Left ventricle myocardium inferior (tissue), 1 donor: ENCODE measurements at places on chromosomes 1 and 21.

- H3K4me1 ChIP-seq: no peaks in the 10 kb centered on the region
- H3K36me3 ChIP-seq: no peaks in the 10 kb centered on the region
- H3K4me3 ChIP-seq: no peak overlapping the region
These were observed 70.0 kb upstream of the PTGS2 start for GRCh38 chr1:186750257-186750656.

- H3K36me3 ChIP-seq: no peaks in the 10 kb centered on the region
- no peak overlapping the region for H3K27ac ChIP-seq
- H3K27me3 ChIP-seq: peaks cover 39% of the 10 kb centered on the region
- DNase-seq: no peak
These were observed 35.1 kb upstream of the CCDC27 start for GRCh38 chr1:3717041-3717714.

DNA sequence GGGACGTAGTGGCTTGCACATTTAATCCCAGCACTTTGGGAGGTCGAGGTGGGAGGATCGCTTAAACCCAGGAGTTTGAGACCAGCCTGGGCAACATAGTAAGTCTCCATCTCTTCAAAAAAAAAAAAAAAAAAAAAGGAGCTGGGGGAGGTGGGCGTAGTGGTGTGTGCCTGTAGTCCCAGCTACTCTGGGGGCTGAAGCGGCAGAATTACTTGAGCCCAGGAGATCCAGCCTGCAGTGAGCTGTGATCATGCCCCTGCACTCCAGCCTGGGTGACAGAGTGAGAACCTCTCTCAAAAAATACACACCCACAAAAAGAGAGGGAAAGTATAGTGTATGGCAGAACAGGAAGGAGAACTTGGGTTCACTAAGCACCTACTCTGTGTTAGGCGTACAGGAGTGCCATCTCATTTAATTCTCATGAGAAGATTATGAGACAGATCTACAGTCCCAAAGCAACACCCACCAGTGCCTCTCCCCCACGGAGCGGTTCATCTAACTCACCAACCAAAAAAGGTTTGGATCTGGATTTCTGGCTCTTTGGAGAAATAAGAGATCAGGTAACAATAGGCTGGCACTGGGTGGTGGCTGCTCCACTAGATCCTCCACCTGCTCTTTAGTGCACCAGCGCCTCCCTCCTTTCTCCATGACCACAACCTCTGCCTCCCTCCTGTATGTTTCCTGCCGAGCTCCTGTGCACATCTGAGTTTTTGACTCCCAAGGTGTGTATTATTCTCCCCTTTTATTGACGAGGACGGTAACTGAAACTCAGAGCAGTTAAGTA, 1.4 kb upstream of the TRAF5 start:
- H3K4me1 ChIP-seq: peaks cover 21% of the 10 kb centered on the region
- DNase-seq: no peak
- H3K36me3 ChIP-seq: no peaks in the 10 kb centered on the region
- H3K4me3 ChIP-seq: no peak overlapping the region
- no peak overlapping the region for H3K27ac ChIP-seq
- no peaks in the 10 kb centered on the region for H3K27me3 ChIP-seq

DNA sequence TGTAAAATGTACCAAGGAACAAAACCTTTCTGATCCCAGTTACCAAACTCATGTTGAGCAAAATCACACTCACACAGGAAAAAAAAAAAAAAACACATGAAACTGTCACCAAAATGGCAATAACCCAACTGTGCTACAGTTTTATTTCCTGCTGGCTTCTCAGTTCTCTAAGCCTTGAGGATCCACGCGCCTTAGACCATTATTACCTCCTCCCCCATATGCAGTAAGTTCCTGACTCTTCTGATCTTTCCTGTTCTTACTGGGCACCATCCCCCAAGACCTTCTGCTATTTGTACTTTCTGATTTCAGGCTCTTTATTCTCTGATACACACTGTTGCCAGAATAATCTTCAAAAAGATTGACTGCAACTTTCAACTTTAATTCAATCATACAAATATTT, 79.6 kb downstream of the SLC45A1 start:
- H3K4me3 ChIP-seq: peak overlapping the region; percentile 2
- H3K27ac ChIP-seq: peak overlapping the region; percentile 89
- peaks cover 14% of the 10 kb centered on the region for H3K36me3 ChIP-seq
- H3K27me3 ChIP-seq: no peaks in the 10 kb centered on the region

DNA sequence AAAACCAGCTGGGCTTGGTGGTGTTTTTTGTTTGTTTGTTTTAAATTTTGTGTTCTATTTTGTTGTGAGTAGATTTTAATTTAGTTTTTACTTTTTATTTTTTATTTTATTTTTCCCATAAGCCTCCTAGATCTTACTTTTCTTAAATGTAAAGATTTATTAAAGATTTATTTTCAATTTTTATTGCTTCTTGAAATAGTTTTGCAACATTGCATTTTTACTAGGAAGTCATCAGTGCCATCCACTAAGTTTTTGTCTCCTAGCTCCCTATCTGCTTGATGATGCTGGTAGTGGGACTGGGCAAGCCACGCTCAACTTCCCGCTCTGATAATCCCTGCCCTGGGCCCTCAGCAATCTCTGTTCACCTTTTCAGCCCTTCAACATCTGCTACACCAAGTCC, 175.4 kb downstream of the CDC7 start:
- no peak overlapping the region for H3K4me3 ChIP-seq
- no peaks in the 10 kb centered on the region for H3K27me3 ChIP-seq
- no peak for DNase-seq
- H3K36me3 ChIP-seq: no peaks in the 10 kb centered on the region
- no peak overlapping the region for H3K27ac ChIP-seq
- no peaks in the 10 kb centered on the region for H3K4me1 ChIP-seq

- H3K4me3 ChIP-seq: no peak overlapping the region
- H3K4me1 ChIP-seq: peaks cover 7% of the 10 kb centered on the region
- DNase-seq: no peak
- no peaks in the 10 kb centered on the region for H3K27me3 ChIP-seq
These were observed 8.8 kb downstream of the GPATCH2 start for GRCh38 chr1:217622042-217622441.
